ENCODE measurements at places on chromosomes 7 and 10.
A peak's percentile ranks its signal among the peaks of the same experiment; 100 is the strongest.

DNA sequence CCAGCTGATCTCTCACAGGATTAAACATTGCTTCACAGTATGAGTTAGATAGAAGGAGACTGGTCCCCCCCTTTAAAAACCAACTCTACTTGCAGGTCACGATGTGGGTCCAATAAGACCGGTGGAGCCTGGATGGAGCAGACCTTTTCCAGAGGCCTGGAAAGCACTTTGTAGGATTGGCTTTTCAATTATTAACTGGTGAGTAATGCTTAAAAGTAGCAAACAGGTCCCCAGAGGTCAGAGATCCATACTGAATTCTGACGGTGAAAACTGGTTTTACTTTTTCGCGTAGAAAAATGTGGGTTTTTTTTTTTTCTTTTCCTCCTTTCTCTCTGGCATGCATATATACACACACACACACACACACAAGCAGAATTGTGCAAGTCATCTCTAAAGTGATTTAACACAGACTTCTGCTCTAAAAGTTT is 74.9 kb upstream of the OGDHL start:
- no peak for DNase-seq

DNA sequence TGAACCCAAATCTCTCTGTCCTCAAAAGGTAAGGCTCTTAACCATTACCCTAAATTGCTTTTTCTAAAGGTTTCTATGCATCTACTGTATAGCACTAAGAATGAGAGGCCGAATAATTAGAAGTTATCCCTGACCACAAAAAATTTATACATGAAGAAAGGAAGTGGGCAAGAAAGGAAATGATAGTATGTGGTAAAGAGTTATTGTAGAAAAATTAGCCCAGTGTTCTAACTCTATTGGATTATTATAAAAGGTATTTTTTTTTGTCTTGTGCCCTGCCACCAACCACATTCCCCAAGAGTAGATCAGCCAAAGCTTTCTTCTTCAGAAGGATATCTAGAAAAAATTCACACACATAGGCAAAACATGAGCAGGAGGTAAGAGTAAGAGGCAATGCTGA is 45.4 kb downstream of the DKK1 start:
- DNase-seq: no peak

GRCh38 chr10:60661637-60662036 is 116.6 kb upstream of the CDK1 start:
- no peak for DNase-seq

DNA sequence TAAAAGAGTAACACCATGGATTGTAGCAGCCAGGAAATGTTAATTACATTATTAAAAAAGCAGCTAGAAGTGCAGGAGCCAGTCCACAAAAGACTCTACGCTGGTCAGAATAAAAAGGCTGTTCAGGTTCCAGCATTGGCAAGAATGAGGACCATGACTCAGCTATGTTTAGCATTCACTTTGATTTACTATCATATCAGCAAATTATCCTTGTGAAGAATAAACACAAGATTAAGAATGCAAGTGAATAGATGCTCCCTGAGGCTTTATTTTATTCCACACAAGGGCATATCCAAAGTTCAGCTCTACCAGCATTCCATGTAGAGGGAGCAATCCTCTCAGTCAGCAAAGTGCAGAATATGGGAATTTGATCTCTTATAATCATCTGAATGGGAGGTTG is 13.6 kb downstream of the DGKB start:
- DNase-seq: no peak

DNA sequence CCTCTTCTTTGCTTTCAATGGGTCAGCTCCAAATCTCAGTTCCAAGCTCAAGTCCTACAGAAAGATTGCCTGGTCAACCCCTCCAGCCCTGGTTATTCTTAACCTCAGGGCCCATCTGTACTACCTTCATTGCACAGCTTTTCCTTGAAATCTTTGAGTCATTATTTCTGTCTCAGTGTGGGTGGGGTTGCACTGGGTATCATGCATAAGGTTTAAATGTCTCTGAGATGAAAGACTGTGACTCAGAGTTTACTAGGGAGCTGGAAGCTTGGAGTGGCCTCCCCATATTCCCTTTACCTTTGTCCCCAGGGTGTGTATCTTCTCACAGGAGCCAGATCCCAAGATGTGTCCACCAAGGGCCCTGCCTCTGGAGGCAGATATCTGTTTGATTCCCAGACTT is 3.3 kb upstream of the OR6V1 start:
- DNase-seq: no peak

GRCh38 chr10:34760606-34761005 is 54.5 kb downstream of the PARD3 start:
- DNase-seq: no peak

- peak; percentile 54 for DNase-seq
Observed at GRCh38 chr10:22988581-22989360, 60.9 kb downstream of the ARMC3 start.

GRCh38 chr7:75861636-75862035 is 17.2 kb upstream of the RHBDD2 start:
- no peak for DNase-seq

GRCh38 chr7:159158888-159159405 is 14.3 kb upstream of the VIPR2 start:
- no peak for DNase-seq

GRCh38 chr10:124211921-124212320 is 118.5 kb upstream of the CHST15 start:
- no peak for DNase-seq

DNA sequence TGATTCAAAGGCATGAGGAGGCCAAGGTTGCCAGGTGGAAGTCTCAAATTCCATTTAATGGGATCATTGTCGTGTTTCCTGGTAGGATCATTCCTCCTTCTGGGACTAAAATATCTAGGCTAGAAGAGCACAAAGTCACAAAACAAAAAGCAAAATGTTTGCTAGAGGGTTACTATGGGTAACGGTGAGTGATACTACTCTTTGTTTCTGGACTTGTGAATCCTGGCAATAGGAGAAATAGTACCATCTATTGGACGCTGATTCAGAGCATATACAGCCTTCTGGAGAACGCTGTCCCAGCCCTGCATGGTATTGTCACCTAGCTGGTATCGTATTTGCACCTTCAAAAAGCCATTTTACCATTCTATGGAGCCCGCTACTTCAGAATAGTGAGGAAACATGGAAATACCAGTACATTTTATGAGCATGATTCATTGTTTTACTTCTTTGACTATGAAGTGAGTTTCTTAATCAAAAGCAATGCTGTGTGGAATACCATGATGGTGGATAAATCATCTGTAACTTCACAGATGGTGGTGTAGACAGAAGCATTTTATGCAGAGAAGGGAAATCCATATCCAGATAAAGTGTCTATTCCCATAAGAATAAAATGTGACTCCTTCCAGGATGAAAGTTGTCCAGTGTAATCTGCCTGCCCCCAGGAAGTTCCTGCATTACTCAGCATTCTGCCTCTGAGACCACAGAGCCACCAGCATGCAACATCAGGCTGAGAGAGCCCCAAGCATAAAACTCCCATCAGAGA is 361.0 kb downstream of the ETV1 start:
- DNase-seq: no peak

All from stimulated activated CD4-positive, alpha-beta T cell treated with anti-CD3 and anti-CD28 coated beads, Interleukin-12 subunit alpha, Interleukin-12 subunit beta, amount 100 ng/mL, for 4 hours (primary cell).